ENCODE measurements at places on chromosomes 4 and X.

DNA sequence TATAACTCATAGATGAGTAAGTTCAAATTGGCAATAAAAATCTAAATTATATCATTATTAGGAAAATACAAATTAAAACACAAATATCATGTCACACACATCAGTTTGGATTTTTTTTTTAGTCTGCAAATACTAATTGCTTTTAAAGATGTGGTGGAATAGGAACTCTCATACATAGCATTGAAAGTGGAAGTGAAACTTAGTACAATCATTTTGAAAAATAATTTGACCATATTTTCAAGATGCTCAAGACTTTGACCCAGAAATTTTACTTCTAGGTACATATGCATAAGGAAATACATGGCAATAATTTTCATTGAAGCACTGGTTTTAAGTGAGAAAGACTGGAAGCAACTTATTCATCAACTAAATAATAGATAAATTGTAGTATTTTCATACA is 147.5 kb upstream of the SMIM31 start:
- DNase-seq: no peak

GRCh38 chr4:8230033-8230432 is 30.9 kb downstream of the SH3TC1 start:
- DNase-seq: no peak

DNA sequence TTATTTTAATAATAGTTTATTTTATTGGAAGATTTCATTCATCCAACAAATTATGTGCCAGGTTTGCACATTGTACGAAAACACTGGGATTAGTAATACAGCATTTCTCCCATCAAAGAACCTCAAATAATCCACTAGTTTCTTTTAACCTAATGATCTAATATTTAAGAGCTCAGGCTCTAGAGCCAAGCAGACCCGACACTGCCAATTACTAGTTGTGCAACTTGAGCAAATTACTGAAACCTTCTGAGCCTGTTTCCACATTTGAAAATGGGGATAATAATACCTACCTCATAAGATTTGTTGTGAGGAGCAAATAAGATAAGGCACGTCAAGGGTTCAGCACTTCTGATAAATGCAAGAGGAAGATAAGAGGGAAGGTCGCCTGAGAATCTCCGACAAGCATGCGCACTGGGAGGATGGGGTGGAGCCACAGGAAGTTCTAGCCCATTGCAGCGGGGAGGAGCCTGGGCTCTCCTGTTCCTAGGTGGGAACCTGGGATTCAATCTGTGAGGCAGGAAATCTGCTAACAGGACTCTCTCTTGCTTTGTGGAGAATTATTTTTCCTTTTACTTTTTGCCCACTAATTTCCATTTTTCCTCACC is 141.5 kb upstream of the SMAD1 start:
- DNase-seq: no peak

- DNase-seq: no peak
These were observed 210.8 kb downstream of the ARHGAP10 start for GRCh38 chr4:147942729-147943128.

- DNase-seq: no peak
These were observed 184.7 kb upstream of the FRMPD4 start for GRCh38 chrX:11953615-11954014.

Measured in posterior cingulate gyrus (tissue), 11 donors.